ENCODE measurements at places on chromosomes 7 and 10.
A peak's percentile ranks its signal among the peaks of the same experiment; 100 is the strongest.

DNA sequence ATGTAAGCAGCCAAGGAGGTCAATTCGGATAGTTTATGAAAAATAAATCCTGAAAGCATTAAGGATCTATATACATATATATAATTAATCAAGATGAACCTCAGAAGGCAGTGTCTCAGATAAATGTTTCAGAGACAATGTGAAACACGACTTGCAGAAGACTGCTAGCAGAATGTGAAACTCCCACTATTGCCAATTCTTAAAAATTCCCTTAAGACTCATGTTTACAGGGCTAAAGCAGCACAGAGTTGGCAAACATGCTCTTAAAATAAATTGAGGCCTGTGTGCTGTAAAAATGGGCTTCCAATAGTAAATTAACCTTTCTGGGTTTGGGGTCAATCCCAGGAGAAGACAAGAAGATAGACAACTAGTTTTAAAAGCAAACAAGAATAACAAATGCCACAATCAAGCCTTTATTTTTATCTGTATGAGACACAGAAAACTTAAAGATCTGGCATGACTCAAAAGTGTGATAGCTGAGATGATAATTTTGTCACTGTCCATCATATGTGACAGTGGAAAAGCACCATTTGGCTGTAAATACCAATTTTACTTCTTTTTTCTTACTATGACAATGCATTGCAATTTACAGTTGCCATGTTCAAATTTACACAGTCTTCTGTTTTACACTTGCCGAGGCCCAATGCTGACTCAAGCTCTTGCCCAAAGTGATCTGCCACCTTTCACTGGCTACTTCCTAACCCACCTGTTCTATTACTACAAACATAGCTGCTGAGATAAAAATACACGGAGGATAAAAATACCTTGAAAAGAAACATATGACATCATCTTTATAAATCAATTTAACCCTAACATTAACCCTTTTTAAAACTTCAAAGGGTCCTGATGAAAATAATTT is 78.6 kb downstream of the CHCHD3 start:
- DNase-seq, result no peak

DNA sequence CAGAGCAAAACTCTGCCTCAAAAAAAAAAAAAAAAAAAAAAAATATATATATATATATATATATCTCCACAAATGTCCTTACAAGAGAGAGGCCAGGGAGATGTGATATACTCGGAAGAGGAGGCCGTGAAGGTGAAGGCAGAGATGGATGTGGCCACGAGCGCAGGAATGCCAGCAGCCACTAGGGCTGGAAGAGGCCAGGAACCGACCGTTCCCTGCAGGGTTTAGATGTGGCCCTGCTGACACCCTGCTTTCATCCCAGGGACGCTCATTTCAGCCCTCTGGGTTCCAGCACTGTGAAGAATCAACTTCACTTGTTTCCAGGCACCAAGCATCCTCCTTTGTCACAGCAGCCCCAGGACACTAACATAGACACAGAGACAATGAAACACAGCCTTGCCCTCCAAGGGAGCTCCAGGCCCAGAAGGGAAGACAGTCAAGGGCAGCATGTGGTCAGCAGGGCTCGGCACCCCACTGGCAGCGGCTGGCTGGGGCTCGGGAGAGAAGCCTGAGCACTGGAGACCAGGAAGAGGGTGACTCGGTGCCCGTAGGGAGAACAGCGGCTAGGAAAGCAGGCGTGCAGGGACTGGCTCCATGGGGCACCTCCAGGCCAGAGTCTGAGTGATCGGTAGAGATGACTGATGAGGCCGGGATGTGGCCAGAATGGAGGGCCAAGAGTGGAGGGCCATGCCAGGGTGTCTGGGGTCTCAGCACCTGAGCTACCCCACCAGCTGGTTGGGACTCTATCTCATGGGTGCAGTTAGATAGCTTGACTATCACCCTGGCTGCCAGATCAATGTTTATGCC is 7.6 kb downstream of the WDR86 start:
- no peak for DNase-seq

DNA sequence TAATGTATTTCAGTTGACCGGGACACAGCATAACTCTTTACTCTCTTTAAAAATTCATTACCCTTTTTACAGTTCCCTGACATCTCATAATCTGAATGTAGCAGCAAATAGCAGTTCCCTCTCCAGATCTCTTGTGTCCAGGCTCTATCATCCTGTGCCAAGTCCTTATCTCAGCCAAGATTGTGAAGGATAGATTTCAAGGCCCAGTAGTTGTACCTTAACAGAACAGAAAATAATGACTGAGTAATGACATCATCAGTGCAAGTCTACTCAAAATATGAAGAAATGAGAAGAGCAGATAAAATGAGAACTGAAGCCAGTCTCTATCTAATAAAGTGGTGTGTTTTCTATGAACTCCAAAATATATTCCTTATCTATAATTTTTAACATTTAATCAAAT is 92.6 kb downstream of the TFEC start:
- no peak for DNase-seq

DNA sequence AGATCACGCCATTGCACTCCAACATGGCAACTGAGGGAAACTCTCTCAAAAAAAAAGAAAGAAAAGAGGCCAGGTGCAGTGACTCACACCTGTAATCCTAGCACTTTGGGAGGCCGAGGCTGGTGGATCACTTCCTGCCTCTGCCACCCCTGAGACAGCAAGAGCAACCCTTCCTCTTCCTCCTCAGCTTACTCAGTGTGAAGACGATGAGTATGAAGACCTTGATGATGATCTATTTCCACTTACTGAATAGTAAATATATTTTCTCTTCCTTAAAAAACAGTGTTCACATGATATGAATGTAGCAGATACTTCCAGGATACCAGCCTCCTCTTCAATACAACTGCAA is 2.1 kb upstream of the ZKSCAN1 start:
- DNase-seq, result no peak

DNA sequence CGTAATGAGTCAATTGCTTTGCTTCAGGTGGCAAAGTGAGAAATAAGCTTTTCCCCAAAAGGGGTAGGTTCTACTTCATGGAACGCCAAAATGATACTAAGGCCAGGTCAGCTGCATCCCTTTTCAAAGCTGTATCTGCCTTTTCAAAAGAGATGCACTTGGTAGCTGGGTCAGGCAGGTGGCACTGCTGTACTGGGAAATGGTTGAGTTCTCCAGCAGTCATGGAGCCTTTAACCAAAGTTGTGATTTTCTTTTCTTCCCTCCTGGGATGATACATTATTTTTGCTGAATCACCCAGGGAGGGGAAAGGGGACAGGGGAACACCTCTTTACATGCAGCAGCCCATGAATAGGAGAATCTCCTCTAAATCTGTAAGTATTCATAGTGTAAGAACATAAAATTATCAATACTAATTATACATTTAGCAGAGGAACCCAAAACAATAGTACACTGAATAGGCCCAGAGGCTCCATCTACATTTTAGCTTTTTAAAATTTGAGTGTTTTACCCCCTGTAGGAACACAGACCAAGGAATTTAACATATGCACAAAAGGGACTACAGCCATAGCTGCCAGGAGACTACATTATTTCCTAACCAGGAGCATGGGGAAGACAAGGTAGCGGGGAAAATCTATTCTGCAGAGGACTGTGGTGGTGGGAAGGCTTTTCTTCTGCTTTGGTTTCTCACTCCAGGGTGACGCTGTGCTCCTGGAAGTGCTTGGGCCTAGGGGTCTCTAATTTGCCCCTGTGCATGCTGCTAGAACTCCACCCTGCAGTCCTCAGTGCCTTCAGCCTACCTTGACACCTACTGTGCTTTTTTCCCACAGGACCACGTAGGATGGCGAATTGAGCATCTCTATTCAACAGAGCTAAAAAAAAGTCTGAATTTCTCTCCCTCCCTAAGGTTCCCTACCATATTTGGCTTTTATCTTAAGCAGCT is 6.4 kb upstream of the GPR22 start:
- peak; percentile 23 for DNase-seq

- DNase-seq, result no peak
These were observed 181.5 kb downstream of the EXOC4 start for GRCh38 chr7:133434246-133434865.

GRCh38 chr10:30436671-30437030 is 2.7 kb downstream of the MAP3K8 start:
- DNase-seq, result no peak

DNA sequence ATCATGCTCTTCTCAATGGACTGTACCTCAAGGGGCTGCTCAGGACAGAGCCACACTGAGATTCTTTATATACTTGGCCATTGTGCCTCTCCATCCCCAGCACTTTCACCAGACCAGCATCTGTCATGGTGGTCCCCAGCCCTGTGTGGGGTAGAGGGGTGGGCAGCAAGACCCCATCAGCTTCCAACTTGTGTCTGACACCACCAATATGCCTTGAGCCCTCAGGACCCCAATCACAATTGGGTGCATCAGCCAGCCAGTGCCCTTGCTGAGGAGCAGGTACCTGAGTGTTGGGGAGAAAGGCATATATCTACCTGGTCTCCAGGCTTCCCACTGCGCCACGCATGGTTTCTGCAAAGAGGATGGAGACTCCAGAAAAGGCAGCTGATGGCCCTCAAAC is 56.3 kb downstream of the GRID1 start:
- DNase-seq, result no peak

GRCh38 chr10:28580825-28581224 is 47.9 kb downstream of the WAC start:
- no peak for DNase-seq

GRCh38 chr7:66281678-66282590 is 76.8 kb downstream of the TPST1 start:
- no peak for DNase-seq

DNA sequence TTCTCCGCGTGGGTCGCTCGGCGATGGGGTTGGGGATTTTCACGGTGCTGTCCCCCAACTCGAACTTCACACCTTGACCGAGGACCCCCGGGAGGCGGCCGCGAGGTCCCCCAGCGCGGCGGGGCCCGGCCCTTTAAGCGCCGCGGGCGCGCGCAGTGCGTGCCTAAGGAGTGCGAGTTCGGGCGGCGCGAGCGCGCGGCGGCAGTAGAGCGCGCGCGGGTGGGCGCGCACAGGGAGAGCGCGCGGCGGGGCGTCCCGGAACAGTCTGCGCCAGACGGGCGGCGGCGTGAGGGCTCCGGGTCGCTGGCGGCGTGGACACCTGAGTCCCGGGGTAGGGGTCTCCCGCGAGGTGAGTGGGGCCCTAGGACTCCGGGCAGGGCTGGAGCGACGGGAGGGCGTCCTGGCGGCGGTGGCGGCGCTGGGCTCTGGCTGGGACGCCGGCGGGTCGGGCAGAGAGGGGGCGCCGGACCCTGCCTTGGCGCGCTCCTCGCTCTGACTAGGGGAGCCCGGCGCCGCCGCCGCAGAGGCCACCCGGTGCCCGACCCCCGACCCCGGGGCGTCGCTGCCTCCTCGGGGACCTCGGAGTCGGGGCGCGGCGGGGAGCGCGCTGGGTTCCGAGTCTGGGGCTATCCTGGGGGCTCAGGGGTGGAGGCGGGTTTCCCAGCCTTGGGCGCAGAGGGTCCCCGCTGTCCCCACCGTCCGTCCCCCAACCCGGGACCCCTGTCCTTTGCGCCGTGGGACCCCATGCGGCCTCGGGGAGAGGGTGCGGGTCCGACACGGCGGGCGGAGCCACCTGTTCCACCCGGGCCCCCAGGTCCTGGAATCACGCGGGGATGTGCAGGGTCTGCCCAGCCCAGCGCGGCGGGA is at the start of gene PROSER2:
Gene PROSER2 (plus strand): TSS at position 235 of the 867 bp plus-strand sequence. CDS start 28,722 bp downstream, outside the sequence.
- DNase-seq, result peak; percentile 73

GRCh38 chr10:43259213-43259991 is 7.5 kb downstream of the RASGEF1A start:
- DNase-seq, result peak; percentile 0

DNA sequence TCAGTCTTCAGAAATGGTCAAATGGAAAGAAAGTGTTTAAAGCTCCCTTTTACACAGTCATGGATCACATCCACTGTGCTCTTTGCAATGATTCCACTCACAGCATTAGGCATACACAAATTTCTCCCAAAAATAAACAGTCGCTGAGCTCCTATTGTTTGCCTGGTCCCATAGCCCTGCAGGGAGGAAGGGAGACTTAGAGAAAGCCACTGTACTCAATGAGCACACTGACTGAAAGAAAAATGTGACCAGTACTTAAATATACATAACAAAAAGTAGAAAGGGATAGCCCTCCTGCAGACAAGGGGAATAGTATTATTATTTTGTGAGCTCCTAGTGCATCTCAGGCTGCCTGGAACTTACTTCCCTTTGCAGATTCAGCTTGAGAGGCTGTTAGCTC is 853.2 kb downstream of the GRID1 start:
- DNase-seq, result no peak

DNA sequence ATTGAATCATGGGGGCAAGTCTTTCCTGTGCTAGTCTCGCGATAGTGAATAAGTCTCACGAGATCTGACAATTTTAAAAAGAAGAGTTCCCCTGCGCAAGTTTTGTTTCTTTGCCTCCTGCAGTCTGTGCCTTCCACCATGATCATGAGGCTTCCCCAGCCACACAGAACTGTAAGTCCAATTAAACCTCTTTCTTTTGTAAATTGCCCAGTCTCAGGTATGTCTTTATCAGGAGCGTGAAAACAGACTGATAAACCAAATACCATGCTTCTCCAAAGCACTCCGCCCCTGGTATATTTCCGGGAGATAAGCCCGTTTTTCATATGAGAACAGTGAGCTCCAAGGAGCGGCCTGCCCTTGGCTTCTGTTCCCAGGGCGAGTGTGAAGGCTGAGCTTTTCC is 118.9 kb downstream of the EVX1 start:
- no peak for DNase-seq

DNA sequence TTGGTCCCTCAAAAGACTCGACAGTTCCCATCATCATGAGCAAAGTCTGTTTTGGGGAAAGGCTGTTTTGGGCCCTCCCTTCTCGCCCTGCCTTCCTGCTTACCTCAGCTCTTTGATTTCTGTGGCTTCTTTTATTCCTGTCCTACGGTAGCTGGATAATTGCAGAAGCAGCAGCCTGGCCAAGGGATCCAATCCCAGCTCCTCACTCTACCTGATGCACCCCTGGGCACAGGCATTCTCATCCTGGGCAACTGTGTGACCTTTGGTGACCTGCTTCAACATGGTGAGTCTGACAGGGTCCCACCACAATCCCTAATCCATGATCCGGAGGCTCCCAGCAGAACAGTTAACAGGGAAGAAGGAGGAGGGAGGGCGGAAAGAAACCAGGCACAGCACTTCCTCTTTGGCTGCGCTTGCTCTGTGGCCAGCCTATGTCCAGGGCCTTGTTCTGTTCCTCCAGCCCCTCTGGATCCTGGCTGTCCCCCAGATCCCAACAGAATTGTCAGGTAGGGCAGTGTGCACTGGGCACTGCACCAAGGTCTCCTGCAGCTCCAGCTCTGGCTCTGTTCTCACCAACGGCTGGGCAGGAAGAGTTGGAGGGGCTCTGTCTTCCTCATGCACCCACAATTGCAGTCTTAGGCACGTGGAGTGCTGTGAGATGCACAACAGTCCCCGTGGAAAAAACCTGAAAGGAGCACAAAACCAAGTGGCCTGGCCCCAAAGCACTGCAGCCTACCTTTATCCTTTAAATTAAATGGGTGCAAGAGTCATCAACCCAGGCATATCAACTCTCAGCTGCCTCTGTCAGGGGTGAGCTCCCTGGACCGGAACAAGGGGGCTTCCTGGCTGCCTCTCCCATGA is 144.4 kb downstream of the PTPN20 start:
- no peak for DNase-seq

- no peak for DNase-seq
These were observed 22.2 kb downstream of the PITRM1 start for GRCh38 chr10:3150366-3150765.

All from nephron progenitor cell (in vitro differentiated cells).